ENCODE measurements at places on chromosomes 1 and 21.

DNA sequence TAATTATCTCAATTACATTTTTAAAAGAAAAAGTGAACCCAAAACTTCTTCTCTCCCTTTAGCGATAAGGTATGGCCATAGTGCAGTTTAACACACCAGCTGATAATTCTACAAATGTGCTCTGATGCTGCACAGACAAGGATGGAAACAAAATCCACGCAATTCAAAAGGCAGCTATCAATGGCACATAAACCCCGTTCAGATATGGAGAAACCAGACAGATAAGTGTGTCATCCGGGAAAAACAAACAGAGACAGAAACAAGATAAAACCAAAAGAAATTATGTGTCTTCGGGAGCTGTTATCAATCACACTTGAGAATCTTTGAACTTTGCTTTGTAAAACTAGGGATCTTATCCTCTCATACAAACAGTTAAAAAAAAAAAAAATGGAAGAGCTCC lies 73.6 kb downstream of the SIPA1L2 start:
- DNase-seq = no peak

DNA sequence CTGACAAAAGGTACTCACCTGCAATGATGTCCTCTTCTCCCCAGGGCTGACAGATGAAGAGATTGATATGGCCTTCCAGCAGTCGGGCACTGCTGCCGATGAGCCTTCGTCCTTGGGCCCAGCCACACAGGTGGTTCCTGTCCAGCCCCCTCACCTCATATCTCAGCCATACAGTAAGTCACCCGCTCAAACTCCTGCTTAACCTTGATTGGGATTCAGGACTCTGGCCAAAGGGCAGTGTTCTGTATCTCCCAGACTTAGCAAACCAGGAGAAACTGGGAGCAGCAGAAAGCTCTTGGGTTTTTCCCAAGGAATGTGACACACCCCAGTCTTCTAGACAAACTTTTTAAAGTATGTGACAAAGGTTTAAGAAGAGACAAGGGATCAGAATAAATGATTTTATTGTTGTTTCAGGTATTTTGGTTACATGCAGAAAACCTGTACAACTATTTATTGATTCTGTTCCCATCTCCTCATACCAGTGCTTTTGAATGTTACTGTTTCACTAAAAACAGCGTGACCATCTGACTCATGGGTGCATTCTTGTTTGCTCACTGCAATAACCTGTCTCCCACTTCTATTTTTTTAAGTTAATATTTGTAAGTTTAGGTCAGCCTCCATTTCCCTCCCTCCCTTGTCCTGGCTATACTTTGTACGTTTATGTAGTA lies 124.6 kb downstream of the PEX14 start:
- no peak for DNase-seq

- no peak for DNase-seq
Measured at GRCh38 chr1:23100074-23100748, 68.4 kb downstream of the LUZP1 start.

DNA sequence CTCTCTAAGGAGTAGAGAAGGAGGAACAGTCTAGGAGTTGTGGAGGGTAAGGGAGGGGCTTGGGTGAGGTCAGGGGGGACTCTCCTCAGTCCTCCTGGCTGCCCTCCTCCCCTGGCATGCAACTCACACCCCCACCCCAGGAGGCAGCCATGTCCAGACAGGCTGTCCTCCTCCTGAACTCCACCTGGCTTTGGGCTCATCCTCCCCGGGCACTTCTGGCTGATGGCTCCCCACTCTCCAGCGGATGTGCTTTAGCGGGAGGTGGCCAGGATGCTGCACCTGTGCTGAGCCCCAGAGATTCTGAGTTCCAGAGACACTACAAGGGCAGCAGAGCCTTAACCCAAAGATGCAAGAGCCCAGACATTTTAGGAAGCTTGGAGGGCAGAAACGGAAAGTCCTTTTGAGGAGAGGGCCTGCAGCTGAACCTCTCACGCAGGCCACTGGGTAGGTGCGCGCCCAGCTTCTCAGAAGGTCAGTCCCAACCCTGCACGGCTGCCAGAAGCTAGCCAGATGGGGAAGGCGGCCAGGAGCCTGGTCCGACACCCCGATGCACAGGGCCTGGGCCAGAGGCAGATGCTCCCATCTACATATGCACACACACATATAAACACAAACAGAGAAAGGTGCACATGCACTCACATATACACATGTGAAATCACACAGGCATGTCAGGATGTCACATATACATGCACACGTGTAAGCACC lies 83.4 kb downstream of the PDE9A start:
- no peak for DNase-seq

DNA sequence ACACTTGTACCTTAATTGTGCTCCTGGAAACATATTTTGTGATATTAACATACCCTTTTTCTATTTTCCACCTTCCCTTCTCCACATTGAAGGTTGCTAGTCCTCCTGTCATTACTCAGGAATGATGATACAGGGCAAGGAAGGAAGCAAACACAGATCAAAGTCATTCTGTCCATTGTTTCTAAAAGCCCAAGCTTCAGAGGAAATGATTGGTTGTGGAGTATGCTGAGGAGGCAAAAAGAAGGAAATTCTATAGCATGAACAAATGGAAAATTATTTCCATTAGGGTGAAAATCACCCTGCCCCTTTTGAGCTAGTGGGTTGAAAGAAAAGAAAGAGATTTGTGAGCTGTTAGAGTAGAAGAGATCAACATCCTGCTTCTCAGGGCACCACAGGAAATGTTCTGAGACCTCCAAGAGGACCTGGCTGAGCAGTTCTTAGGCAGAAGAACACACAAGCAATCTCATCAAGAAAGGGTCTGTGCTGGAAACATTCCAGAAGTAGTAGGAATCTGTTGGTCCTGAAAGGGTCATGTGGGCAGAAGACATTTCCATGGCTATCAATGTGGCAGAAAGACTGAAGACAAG lies 29.0 kb upstream of the PRRX1 start:
- DNase-seq = no peak

- no peak for DNase-seq
Measured at GRCh38 chr1:86449103-86449502, 19.6 kb upstream of the CLCA1 start.

- no peak for DNase-seq
Measured at GRCh38 chr1:204777591-204777990, 92.1 kb upstream of the LRRN2 start.

- peak; percentile 17 for DNase-seq
Measured at GRCh38 chr21:35328856-35329455, 279.9 kb upstream of the RUNX1 start.

GRCh38 chr1:27543284-27543683 lies 53.3 kb upstream of the WASF2 start:
- DNase-seq = no peak

GRCh38 chr1:184621260-184621659 lies 133.4 kb downstream of the EDEM3 start:
- DNase-seq = no peak

DNA sequence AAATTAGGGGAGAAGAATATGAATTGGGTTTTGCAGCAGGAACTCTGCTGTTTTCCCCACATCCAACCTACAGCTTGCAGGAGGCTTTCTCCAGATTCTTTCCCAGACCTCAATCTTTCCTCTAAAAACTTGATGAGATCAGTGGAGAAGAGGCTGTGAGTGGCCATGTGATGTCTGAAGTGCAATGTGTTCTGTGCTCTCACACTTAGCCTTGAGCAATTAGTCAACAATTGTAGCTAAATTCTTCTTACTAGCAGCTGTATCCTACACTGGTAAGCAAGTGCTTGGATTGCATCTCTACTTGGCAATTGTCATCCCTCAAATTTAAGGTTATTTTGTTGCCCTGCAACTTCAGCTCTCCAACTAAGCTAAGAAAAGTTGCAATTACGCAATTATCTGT lies 807.3 kb upstream of the RGS18 start:
- no peak for DNase-seq

DNA sequence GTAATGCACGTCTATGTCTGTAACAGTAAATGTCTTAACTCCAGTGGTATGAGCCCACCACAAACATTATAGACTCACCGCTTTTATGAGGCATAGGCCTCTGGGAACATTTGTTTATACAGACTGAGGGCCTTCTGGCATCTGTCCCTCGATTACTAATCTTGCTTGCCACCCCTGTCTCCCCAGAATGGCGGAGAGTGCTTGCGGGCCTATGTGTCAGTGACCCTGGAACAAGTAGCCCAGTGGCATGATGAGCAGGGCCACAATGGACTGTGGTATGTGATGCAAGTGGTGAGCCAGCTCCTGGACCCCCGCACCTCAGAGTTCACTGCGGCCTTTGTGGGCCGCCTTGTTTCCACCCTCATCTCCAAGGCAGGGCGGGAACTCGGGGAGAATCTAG lies 18.3 kb upstream of the SHISA4 start:
- no peak for DNase-seq

DNA sequence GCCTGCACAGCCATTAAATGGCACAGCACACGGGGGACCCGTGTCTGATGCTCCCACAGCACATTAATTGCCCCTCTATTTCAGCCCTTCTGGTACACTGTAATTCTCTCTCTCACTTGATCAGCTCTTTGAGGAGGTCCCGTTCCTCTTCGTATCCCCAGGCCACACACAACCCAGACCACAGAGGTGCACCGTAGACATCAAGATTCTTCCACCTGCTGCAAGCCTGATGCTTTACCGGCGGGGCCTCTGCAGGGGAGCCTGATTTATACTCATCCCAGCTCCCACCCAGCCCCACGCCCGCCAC lies 759 bp downstream of the SMYD3 start:
- DNase-seq = no peak

Data from DMS153 (cell line).